ENCODE measurements at places on chromosomes 2 and 18.

DNA sequence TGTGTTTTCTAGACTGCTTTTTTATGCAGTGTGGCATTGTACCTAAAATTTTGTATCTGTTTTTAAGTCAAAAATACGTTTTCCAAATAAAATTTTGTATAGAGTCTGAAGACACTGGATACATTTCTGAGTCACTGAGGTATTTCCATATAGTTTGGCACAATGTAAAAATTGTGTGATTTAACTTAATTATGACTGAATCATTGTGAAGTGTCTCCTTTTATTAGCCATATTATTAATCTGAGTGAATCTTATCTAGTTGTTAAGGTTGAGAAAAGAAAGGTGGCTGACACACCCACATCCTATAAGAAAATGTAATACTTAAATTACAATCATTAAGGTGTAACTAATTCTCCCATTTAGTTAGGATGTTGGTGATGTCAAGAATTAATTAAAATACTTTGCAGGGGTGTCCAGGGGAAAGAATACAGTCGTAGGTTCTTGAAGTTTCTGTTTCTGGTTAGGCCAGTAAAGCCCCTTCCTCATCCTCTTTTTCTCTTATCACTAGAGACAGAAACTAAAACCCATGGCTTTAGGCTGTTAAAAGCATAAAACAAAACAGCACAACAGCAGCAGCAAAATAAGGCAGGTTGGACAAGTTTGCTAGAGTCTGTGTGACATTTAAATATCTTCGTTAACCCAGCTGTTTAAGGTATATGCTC is 71.6 kb downstream of the UBE2E3 start:
- H3K27ac ChIP-seq = no peak overlapping the region
- no peak for DNase-seq
- H3K36me3 ChIP-seq = no peaks in the 10 kb centered on the region
- no peak overlapping the region for H3K4me3 ChIP-seq
- H3K27me3 ChIP-seq = no peaks in the 10 kb centered on the region

- peaks cover 16% of the 10 kb centered on the region for H3K4me1 ChIP-seq
- H3K27ac ChIP-seq = no peak overlapping the region
- no peaks in the 10 kb centered on the region for H3K36me3 ChIP-seq
- no peak overlapping the region for H3K4me3 ChIP-seq
Measured at GRCh38 chr2:152569186-152569585, 148.1 kb downstream of the PRPF40A start.

DNA sequence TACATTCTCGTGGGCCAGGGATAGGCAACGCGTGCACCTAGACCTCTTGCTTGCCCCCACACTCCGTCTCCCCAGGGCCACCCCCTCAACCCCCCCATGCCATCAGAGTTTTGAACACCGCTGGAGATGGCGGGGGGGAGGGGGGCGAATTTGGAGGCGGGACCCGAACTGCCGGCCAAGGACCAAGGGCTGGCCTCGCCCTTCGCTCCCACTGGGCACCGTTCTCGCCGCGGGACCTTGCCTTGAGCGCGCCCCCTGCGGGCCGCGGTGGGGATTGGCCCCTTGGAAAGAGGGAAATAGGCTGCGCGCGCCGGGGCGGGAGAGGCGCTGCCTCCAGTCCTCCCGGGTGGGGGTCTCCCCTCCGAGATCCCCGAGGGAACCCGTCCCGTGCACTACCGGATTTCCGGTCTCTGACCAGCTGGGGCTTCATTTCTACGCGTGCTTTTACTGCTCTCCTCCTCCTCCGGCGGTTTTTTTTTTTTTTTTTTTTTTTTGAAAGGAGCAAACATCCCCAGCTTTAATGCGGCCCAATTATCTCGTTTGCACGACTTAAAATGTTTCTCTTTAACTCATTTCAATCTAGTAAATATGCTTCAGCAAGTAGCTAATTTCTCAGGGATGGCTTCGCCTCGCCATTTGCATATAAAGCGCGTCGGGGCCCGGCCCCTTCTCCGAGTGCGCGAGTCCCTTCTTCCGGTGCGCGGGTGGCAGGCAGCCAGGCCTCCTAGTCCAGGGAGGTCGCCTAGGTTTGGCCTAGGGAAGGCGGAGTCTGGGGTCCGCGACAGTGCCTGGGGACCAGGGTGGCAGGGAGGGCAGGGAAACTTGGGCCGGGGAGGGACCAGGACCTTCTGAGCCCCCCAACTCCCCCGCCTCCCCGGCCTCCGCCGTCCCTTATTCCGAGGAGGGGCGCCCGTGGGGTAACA is 10.0 kb upstream of the GBX2 start:
- DNase-seq = peak; percentile 60
- no peaks in the 10 kb centered on the region for H3K36me3 ChIP-seq
- H3K4me1 ChIP-seq = peaks cover 13% of the 10 kb centered on the region
- no peak overlapping the region for H3K27ac ChIP-seq

DNA sequence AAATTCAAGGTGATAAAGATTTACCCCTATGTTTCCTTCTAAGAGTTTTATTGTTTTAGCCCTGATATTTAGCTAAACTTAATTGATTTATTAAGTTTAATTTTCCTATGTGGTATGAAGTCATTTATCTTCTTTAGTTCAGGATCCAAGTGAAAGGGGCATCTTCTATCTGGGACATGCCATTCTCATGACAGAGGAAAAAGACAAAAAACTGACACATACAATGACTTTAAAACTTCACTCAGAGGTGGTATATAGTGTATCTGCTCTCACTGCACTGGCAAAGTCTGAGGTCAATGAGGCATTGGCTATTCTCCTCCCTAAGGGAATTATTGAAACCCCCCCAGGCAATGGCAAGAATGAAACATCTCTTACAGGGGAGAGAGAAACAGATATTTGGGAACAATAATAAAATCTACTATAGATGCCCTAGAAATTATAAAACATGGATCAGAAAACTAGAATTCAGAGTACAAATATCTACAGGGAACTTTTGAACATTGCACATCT is 237.4 kb downstream of the MYCN start:
- no peaks in the 10 kb centered on the region for H3K36me3 ChIP-seq
- H3K4me3 ChIP-seq = no peak overlapping the region
- no peak for DNase-seq
- H3K27me3 ChIP-seq = peaks cover 3% of the 10 kb centered on the region

DNA sequence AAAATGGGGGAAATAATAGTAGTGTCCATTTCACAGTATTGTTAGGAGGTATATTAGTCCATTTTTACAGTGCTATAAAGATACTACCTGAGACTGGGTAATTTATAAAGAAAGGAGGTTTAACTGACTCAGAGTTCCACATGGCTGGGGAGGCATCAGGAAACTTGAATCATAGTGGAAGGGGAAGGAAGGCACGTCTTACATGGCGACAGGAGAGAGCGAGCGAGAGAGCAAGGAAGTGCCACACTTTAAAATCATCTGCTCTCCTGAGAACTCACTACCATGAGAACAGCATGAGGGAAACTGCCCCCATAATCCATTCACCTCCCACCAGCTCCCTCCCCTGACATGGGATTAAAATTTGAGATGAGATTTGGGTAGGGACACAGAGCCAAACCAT is 23.4 kb downstream of the MGAT5 start:
- no peak for DNase-seq
- H3K27me3 ChIP-seq = no peaks in the 10 kb centered on the region
- no peak overlapping the region for H3K4me3 ChIP-seq
- peaks cover 61% of the 10 kb centered on the region for H3K36me3 ChIP-seq
- peaks cover 68% of the 10 kb centered on the region for H3K4me1 ChIP-seq
- H3K27ac ChIP-seq = no peak overlapping the region

- no peaks in the 10 kb centered on the region for H3K36me3 ChIP-seq
- peaks cover 6% of the 10 kb centered on the region for H3K27me3 ChIP-seq
- H3K4me3 ChIP-seq = no peak overlapping the region
- no peak for DNase-seq
Measured at GRCh38 chr2:227222292-227222691, 57.9 kb downstream of the COL4A3 start.

- H3K4me1 ChIP-seq = peaks cover 30% of the 10 kb centered on the region
- no peaks in the 10 kb centered on the region for H3K36me3 ChIP-seq
- H3K4me3 ChIP-seq = no peak overlapping the region
- no peaks in the 10 kb centered on the region for H3K27me3 ChIP-seq
- no peak for DNase-seq
Measured at GRCh38 chr2:196961889-196962288, 35.4 kb upstream of the PGAP1 start.

GRCh38 chr2:64930258-64930671 is 58.9 kb upstream of the SLC1A4 start:
- H3K27ac ChIP-seq = no peak overlapping the region
- no peaks in the 10 kb centered on the region for H3K36me3 ChIP-seq
- H3K27me3 ChIP-seq = no peaks in the 10 kb centered on the region
- DNase-seq = no peak
- H3K4me1 ChIP-seq = no peaks in the 10 kb centered on the region

- peaks cover 7% of the 10 kb centered on the region for H3K4me1 ChIP-seq
- DNase-seq = no peak
Measured at GRCh38 chr2:26567534-26567933, 73.6 kb downstream of the CIB4 start.

DNA sequence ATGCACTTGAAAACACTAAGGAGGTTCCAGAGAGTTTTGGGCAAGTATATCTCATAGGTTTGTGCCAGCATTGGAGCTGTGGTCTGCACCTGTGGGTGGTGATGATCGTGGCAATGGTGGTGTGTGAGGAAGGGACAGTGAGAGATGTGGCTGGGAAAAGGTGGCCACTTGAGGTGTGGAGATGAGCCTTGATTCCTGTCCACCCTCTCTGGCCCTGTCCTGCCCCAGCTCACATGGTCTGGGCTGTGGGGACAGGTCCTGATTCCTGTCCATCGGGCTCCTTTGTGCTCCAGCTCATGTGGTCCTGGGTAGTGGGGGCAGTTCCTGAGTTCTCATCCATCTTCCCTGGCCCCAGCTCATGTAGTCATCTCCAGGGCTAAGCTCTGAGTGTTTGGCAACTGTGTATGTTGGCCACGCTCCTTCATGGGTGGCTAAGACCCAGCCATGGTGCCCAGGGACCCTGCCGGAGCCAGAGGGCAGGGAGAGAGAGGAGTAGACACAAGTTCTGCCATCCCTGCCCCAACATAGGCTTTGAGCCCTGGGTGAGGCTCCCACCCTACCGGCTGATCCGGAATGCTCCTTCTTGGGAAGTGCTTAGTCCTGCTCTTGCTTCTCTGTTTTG is 294.4 kb upstream of the HDAC4 start:
- no peak for DNase-seq
- H3K27ac ChIP-seq = no peak overlapping the region
- H3K36me3 ChIP-seq = no peaks in the 10 kb centered on the region
- H3K4me1 ChIP-seq = no peaks in the 10 kb centered on the region
- no peaks in the 10 kb centered on the region for H3K27me3 ChIP-seq

- no peak overlapping the region for H3K27ac ChIP-seq
- H3K4me3 ChIP-seq = no peak overlapping the region
- H3K4me1 ChIP-seq = no peaks in the 10 kb centered on the region
- DNase-seq = no peak
- H3K27me3 ChIP-seq = peaks cover 3% of the 10 kb centered on the region
Measured at GRCh38 chr2:198630384-198630783, 826.0 kb downstream of the PLCL1 start.

DNA sequence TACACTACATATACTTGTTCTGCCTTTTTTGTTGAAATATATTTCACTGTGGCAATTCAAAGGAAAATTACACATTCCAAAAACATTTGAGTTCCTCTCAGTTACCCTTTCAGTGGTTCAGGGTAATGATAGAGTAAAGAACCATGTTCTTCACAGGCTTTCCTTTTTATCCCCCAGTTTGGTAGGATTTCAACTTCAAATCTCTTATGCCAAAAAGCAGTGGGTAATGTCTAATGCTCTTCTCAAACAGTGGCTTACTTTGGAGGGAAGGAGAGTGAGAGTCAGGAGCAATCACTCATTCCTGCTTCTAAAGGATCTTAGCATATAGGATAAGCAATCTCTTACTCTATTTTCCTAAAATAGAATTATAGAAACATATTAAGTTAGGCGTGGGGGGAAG is 290.6 kb downstream of the ZEB2 start:
- no peak overlapping the region for H3K4me3 ChIP-seq
- H3K4me1 ChIP-seq = peaks cover 43% of the 10 kb centered on the region
- no peaks in the 10 kb centered on the region for H3K27me3 ChIP-seq

DNA sequence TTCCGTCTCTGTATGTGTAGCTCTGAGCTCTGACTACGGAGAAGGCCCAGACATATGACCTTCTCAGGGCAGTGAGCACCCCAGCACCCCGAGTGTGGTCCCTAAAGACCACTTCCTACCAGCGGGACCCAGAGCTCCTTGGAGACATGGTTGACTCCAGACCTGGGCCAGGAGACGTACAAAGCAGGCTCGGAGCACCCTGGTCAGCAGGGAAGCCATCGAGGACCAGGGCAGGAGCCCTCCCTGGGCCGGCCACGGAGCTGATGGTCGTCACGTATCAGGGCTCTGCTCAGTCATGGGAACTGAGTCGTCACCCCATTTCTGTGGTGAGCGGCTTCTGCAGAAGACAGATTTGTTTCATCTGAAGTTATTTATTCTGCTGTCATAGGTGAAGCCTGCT is 12.8 kb upstream of the NEU4 start:
- no peak overlapping the region for H3K27ac ChIP-seq
- no peaks in the 10 kb centered on the region for H3K27me3 ChIP-seq
- no peaks in the 10 kb centered on the region for H3K4me1 ChIP-seq
- no peak for DNase-seq
- H3K36me3 ChIP-seq = no peaks in the 10 kb centered on the region
- H3K4me3 ChIP-seq = no peak overlapping the region

- peaks cover 86% of the 10 kb centered on the region for H3K4me1 ChIP-seq
- peak; percentile 81 for DNase-seq
- H3K27ac ChIP-seq = peak overlapping the region; percentile 99
- no peaks in the 10 kb centered on the region for H3K27me3 ChIP-seq
- peak overlapping the region; percentile 57 for H3K4me3 ChIP-seq
- peaks cover 11% of the 10 kb centered on the region for H3K36me3 ChIP-seq
Measured at GRCh38 chr2:37635504-37636380, 35.7 kb downstream of the CDC42EP3 start.

Data from activated T-cell treated with anti-CD3 and anti-CD28 coated beads, Interleukin-2, amount 50 U/mL, for 24 hours (primary cell).